ENCODE measurements at places on chromosomes 5 and 9.
A peak's percentile ranks its signal among the peaks of the same experiment; 100 is the strongest.

DNA sequence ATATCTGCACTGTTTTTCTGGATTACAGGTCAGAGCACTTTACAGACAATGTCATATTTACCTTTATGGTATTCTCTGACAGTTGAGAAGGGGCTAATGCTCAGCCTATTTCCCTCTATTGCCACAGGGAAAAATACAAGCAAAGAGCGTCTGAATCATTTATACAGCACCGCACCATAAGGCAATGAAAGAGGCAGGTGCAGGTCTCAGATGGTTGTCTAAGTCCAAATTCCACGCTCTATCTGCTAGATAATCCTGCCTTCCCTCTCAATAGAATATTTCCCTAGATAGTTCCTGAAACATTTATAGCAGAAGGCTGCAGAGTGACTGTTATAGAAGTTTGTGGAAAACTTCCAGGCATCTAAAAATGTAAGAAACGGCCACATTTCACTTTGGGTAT, 446.1 kb upstream of the CDH6 start:
- DNase-seq, result no peak

DNA sequence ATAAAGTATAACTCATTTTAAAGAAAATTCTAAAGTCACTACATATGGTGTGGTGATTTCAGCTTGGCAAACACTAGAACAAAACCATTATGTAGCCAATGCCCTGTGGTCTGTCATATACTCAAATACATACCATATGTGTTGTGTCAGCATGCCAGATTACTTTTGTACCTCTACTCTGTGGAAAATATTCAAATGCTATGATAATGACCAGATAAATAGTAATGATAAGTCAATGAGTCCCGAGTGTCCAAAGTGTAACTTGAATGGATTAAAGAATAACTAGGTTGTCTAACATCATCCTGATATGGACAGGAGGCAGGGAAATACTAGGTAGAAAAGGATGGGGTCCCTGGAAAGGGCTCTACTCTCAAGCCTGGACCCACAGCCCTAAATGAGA, 58.0 kb upstream of the IL6ST start:
- no peak for DNase-seq

GRCh38 chr5:18305288-18305924, 671.1 kb downstream of the TAF11L14 start:
- DNase-seq, result peak; percentile 16

DNA sequence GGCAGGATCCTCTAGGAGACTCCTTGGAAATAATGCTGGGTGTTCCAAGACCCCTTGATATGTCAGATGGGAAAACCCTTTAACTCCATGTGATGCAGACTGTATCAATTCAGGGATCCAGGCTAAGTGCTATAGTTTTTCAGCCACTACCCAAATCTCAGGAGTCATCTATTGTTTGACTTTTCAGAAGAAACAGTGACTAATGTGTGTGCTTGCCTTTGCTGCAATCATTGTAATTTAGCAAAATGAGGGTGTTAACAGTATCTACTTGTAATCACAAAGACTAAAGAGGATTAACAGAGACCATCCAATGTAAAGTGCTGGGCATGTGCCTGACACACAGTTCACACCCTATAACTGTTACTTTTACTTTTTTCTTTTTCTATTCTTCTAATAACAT, 309.6 kb upstream of the RFX3 start:
- no peak for DNase-seq

DNA sequence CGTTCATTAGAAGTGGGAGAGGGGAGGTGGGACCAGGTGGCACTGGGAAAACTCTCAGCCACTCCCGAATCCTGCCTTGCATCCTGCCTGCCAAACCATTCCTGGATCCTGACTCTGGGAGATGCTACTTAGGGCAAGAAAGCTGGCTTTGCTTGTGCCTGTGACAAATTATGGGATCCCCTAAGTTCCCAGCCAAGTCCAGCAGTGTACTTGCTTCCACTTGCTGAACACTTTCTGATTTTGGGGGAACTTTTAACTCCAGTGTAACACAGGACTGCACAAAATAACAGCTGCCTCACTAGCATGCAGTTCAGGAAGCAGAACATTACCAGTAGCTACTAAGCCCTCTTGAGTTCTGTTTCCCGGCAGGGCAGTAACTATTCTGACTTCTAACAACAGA, 12.5 kb upstream of the NKX2-5 start:
- DNase-seq, result no peak

- DNase-seq, result peak; percentile 37
Measured at GRCh38 chr9:129140397-129141065, 29.3 kb downstream of the PTPA start.

DNA sequence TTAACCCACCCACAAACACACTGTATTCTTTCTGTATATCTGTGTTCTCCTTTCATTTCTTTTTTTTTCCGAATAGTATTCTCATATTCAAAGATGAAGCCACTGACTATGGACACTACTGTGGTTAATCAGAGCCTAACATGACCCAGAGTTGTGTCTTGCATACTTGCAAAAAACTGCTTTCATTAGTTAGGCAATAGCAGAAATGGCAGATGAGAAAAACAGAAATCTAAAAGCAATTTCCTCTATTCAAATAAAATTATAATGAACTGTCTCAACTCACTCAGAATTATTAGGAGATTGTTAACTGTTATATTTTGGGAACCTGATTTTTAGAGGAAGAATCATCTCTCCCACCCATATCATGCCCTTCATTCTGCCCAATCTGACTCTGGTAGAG, 45.9 kb downstream of the FREM1 start:
- no peak for DNase-seq

GRCh38 chr5:133508845-133509741, 103.2 kb downstream of the FSTL4 start:
- no peak for DNase-seq

GRCh38 chr9:111158363-111158762, 120.1 kb upstream of the LPAR1 start:
- no peak for DNase-seq

GRCh38 chr9:17081351-17081750, 53.5 kb upstream of the CNTLN start:
- no peak for DNase-seq

GRCh38 chr9:79574781-79575180, 3.0 kb downstream of the TLE4 start:
- no peak for DNase-seq

GRCh38 chr5:159804121-159804520, 112.2 kb upstream of the ADRA1B start:
- DNase-seq, result no peak

GRCh38 chr9:135038826-135039225, 48.6 kb upstream of the OLFM1 start:
- no peak for DNase-seq

GRCh38 chr5:88984040-88984439, 101.1 kb upstream of the MEF2C start:
- DNase-seq, result no peak

DNA sequence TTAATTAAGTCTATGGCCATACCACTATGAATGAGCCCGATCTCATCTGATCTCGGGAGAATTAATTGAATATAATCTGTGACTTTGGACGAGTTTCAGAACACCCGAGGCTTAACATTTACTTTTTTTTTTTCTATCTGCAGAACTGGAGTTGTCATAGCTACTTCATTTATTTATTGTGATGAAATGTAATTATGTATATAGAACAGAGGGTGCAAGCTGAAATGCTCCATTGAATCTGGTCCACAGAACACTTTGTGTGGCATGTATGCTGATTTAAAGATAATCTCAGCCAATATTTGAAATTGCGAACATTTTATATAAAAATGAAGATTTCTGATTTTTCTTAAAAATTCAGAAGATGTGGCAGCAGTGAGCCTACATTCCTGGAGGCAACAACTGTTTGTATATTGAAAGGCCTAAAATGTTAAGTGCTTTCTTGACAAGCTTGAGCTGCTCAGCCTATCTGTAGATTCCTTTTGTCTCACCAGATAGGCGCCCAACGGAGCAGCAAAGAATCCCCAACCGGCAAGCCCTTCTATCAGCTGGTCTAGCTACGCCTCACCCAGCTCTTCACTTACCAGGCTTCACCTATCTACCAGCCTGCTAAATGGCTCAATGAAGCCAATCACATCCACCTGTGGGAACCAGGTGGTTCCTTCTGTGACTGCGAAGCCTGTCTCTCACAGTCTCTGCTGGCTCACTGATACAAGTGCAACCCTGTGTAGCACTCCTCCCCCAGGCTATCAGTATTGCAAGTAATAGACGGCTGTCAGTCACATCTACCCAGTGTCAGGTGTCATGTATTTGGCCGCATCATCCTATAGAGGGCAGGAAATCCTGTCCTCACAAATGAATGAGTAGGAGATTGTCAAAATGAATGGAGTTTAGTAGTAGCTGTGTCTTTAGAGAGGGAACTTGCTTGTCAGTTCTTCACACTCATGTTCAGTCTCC, 170.6 kb upstream of the MRPS30 start:
- no peak for DNase-seq

GRCh38 chr9:137494550-137495351, 35.6 kb upstream of the NSMF start:
- DNase-seq, result no peak

- no peak for DNase-seq
Measured at GRCh38 chr9:129022037-129022436, 6.1 kb downstream of the SH3GLB2 start.

GRCh38 chr5:39262981-39263380, 43.6 kb upstream of the FYB1 start:
- no peak for DNase-seq

GRCh38 chr5:77024490-77024889, 5.7 kb upstream of the AGGF1 start:
- DNase-seq, result no peak

DNA sequence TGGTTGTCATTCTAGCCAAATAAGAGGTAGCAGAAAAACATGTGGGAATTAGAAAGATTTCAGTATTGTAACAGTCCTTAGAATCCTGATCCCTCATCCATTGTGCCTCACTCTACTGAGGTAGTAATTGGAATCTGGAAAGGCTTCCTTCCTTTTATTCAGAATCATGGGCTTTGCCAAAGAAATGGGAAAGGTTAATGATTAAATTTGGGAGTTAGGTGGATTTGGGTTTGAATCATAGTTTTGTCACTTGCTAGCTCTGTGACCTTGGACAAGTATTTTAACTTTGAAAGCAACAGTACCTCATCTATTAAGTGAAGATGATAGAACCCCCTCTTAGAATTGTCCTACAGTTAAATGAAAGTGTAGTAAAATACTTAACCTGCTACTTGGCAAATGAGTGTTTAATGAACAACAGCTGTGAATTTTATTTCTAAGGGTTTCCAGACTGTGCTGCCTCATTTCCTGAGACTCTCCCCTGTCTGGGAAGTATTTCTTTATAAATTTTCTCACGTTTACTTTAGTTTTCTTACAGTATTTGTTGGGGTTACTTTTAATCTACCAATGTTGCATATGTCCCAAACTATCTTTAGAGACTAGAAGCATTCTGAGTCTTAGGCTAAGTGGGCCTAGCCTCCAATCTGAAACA, 11.7 kb downstream of the SPDL1 start:
- DNase-seq, result no peak

DNA sequence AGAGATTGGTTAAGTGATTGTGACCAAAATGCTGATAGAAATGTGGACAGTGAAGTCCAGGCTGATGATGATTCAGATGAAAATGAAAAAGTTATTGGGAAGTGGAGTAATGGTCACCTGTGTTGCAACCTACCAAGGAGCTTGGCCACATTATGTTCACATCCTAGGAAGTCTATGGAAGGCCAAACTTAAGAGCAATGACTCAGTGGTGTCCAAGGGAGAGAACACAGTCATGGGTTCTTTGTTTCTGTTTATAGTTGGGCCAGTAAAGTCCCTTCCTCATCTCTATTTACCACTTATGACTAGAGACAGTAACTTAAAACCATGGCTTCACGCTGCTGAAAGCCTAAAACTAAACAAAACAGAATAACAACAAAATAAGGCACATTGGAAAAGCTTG, 555.3 kb upstream of the DAB2 start:
- no peak for DNase-seq

DNA sequence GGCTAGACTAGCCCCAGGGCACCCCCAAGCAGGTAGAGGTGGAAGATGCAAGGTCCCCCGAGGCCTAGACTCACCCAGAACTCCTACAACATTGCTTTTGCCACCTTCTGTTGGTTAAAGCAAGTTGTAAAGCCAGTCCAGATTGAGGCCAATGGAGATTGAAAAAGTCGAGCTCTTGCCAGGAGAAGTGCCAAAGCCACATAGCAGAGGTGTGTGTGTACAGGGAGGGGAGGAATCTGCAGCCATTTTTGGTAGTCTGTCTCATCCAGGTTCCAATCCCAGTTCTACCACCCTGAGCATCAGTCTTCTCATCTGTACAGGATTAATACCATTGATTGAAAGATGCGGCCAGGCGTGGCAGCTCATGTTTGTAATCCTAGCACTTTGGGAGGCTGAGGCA, 12.3 kb upstream of the URM1 start:
- DNase-seq, result no peak

GRCh38 chr5:54317511-54318260, 7.3 kb upstream of the ARL15 start:
- DNase-seq, result no peak

DNA sequence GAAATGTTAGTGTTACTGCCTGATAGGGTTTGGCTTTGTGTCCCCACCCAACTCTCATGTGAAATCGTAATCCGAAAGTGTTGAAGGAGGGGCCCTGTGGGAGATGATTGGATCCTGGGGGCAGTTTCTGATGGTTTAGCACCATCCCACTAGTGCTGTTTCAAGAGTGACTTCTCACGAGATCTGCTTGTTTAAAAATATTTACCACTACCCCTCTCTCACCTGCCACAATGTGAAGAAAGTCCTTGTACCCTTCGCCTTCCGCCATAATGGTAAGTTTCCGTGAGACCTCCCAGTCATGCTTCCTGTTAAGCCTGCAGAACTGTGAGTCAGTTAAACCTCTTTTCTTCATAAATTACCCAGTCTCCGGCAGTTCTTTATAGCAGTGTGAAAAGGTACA, 2.6 kb upstream of the RFX3 start:
- no peak for DNase-seq

GRCh38 chr5:3191585-3191984, 404.0 kb upstream of the IRX1 start:
- no peak for DNase-seq

DNA sequence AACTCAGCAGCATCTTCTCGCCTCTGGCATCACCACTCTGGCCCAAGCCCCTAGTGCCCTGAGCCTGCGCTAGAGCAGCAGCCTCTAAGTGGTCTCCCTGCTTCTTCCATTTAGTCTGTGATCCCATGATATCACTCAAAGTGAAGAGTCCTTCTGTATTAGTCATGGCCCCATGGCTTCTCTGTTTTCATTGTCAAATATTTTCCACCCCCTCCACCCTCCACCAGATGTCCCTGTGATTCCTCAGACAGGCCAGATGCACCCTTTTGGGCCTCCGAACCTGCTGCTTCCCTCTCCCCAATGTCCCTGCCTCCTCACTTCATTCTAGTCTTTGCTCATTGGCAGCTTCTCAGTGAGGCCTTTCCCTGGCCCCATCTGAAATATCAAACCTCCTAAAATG, 299.2 kb downstream of the SPOCK1 start:
- DNase-seq, result no peak

GRCh38 chr5:90844931-90845330, 286.3 kb downstream of the ADGRV1 start:
- DNase-seq, result no peak

- no peak for DNase-seq
Measured at GRCh38 chr5:96569332-96569731, 92.8 kb upstream of the CAST start.

- peak; percentile 21 for DNase-seq
Measured at GRCh38 chr5:175873088-175873454, 1.7 kb downstream of the CPLX2 start.

GRCh38 chr9:76676857-76677256, 87.4 kb upstream of the PCA3 start:
- no peak for DNase-seq
